ENCODE measurements at places on chromosomes 7 and 10.

- DNase-seq = no peak
These were observed 67.6 kb upstream of the MKRN1 start for GRCh38 chr7:140546947-140547346.

DNA sequence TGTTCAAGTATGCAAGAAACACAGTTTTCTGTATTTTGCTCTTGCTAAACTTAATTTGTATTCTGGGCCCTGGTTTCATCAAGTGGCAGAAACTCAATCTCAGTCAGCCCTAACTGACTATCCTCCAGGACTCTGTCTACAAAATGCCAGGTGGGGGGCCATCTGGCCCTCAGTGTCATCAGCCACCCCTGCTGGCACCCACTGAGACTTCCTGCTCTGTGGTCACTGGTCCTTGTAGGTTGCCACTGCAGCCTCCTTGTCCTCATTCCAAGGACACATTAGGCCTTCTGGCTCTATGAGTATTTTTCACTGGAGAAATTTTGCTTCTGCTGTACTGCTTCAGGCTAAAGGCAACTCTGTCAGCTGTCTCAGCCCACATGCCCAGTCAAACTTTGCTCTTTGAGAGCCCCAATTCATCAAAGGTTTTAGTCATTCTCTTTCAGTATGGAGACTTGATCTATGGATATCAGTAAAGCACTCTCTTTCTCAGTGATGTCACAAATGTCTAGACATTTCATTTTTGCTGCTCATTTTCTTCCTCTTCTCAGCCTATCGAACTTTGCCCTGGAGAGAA, 163.6 kb downstream of the KCND2 start:
- no peak for DNase-seq

DNA sequence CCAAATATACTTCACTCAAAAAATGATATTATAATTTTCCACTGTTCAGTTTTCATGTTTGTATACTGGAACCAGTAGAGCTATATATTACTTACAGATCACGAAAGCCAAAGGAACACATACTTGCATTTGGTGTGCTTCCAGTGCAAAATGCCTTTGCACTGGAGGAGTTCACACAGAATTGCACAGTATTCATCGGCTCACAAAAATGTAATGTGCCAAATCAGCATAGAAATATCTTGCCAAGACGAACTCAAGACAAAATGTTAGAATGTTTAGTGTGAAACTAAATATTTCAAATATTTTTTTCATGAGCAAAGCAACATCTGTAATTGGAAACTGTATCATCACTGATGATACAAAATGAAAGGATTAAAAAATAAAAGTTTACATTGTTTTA, 646.2 kb upstream of the SEMA3D start:
- DNase-seq = peak; percentile 10

- peak; percentile 6 for DNase-seq
These were observed 13.4 kb downstream of the RPP30 start for GRCh38 chr10:90885176-90885575.

DNA sequence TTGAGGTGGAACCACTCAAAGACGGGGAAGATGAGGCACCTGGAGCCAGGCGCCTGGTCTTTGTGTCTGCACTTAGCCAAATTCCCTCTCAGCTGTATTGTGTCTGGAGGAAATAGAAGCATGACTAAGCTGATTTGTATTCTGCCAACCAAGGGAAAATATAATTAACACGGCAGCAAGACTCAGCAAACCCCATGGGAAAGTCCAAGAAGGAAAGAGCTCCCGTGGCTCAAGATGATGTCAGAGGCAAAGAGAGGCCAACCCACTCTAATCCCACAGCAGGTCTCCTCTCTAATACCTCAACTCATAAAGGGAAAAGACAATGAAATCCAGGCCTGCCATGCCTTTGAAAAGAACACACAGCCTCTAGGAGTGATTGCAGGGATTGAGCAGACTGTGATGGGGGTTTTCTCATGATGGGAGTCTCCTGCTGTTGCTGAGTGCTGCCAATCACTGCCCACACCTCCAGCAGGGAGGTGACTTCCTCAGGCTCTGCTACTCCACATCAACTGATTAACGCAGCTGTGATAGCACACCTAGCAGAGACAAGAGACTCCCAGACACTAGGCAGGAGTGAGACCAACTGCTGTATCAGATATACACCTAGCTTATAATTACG, 255.5 kb upstream of the C7orf33 start:
- DNase-seq = peak; percentile 20

- no peak for DNase-seq
These were observed 10.8 kb downstream of the NEURL1 start for GRCh38 chr10:103504181-103504783.

DNA sequence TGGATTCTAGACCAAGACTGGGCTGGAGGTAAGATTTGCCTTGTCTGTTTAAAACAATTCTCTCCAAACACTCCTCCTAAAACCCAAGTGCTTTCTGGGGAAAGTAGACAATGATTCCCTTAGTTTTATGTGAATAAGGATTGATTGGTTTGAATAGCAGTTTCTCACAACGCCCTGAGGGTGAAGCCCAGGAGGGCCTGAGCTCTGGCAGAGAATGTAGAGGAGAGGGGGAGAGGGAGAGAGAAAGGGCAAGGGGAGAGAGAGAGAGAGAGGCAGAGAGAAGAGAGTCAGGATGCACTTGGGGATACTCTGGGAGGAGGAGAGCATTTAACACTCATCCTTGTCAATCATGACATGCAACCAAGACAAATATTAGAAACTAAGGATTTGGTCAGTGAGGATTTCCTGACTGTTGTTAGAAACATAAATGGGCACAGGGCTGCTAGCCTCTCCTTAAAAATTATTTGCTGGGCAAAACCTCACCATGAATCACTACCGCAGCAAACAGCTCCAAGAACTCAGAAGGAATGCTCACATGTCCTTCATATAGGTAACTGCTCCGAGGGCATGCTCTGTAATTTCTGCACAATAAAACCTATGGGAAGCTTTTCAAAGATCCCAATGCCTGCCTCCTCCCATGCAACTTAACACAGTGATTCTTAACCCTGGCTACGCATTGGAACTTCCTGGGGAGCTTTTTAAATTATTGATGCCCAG, 55.2 kb upstream of the RAPGEF5 start:
- DNase-seq = no peak

GRCh38 chr10:20776384-20777118, 120.6 kb downstream of the NEBL start:
- DNase-seq = no peak

DNA sequence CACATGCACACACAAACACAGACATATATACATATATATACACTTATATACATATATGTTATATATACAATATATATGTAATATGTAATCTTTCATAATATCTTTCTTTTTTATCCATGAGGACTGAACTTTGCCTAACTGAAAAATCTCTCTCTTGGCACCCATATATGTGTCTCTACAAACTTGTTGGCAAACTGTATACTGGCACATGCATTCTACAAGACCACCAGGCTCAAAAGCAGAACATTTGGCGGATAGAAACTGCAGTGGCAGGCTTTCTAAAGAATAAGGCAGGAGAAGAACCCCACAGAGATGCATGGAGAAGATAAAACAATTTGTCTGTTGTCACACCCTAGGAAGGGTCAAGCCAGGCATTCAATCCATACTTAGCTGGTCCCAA, 165.3 kb downstream of the NRG3 start:
- DNase-seq = no peak

GRCh38 chr10:117413928-117414618, 38.8 kb upstream of the PDZD8 start:
- DNase-seq = no peak

GRCh38 chr7:76222839-76223238, 21.1 kb downstream of the SRRM3 start:
- DNase-seq = no peak

DNA sequence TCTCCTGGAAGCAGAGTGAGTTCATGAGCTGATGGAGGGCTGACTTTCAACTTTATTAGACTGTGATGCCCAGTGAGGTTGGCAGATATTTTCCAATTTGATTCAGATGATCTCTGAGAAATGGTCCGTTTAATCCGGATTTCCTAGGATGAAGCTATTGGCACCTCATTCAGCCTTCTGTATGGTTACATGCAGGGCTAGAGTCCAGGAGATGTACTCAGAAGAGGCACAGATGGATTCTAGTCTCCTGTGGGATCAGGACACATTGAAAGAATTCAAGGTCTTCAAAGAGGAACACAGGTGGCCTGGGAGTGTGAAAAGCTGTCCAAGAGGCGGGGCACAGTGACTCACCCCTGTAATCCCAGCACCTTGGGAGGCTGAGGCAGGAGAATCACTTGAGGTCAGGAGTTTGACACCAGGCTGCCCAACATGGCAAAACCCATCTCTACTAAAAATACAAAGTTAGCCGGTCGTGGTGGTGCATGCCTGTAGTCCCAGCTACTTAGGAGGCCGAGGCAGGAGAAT, 23.0 kb upstream of the RHEB start:
- DNase-seq = no peak

DNA sequence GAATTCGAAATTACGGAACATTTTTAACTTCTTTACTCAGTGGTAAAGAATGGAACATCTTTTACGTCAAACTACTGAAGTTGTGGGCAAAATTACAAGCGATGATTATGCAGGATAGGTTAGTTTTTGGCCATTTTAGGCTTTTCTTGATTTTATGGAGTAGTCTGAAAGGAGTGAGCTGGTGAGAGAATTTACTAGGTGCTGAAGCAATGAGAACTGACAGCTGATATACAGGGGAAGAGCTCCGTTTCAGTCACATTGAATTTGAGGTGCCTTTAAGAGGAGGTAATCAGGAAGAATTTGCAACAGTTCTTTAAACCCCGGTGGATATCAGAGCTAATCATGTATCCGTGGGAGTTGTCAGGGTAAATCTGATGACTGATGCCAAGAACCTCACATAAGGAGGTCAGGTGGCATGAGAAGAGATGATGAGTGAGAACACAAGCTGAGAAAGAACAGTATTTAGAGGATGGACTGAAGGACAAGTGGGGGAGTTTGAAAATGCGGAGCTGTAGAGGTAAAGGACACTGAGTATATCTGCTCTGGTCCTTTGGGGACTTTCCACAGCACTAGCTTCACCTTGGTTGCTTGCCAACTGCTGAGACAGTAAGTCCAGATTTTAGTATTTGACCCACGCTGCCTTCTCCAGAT, 104.3 kb downstream of the AHR start:
- no peak for DNase-seq

DNA sequence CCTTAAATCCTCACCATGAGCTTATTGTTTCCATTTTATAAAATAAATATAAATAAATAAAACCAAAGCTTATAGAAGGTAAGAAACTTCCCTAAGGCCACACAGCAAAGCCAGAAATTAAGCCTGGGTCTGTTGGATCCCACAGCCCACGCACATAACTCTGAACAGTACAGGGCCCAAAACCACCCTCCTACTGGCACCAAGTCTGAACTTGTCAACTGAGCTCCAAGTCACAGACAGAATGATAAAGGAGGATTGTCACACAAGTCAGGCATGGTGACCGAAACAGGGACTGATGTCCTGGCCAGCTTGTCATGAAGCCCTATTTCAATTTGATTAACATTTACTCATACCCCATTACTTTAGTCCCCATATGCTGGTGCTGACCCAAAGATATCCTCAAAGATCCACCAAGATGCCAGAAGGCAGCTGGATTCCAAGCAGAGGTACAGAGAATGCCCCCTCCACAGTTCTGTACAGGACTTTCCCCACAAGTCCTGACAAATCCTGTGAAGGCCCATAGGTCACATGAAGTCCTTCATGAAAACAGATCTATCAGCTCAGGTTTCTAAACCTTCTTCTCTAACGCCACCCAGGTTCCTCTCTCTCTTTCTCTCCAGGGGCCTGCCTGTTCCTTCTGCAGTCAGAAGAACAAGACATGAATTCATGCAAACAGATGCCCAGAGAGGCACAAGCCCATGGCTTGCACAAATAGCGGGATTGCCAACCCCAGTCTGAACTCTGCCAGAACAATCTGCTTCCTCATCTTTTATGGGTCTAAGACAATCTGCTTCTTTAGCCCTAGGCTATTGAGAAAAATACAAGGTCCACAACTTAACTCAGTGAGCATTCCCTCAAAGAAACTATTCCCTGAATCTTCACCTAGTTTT, 60.9 kb downstream of the GLI3 start:
- DNase-seq = no peak

- peak; percentile 65 for DNase-seq
These were observed 34.9 kb upstream of the STEAP1 start for GRCh38 chr7:90119178-90119971.

- peak; percentile 77 for DNase-seq
These were observed 25.9 kb downstream of the GPRIN2 start for GRCh38 chr10:46530249-46531186.

- no peak for DNase-seq
These were observed 278.7 kb upstream of the NEBL start for GRCh38 chr10:21175797-21176196.

GRCh38 chr7:38367301-38367890, 94.0 kb upstream of the TARP start:
- DNase-seq = no peak

DNA sequence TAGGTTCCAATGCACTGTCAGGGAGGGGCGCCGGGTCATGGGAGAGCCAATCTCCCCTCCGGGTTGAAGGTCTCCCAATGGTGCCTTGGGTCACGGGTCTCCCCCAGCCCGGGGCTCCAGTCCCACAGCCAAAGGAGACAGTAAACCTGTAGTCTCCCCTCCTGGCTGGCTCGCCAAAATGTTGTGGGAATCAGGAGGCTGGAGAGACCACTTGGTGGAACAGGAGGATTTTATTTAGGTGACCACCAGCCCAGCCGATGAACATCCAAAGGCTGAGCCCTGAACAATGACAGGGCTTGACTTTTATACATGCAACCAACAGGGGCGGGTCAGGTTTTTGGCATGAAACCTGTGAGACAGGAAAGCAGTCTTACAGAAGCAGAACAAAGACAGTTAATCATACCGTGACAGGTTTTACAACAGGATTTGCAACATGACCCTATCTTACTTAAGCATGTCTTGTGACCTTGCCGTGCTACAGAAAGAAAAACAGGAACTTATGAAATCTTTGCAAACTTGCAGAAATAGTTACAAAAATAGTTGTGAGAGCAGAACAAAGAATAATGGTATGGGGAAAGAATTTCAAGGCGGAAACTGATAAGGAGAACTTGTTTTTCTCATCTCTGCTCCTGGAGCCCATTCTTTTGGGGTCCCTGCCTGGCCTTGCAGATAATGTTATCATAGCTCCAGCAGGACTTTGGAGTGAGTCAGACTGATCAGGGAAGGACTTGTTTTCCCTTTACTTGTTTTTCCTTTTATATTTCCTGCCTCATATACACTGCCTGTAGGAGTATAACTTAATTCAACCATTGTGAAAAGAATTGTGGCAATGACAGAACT, 7.1 kb downstream of the ERV3-1 start:
- no peak for DNase-seq

GRCh38 chr7:26760501-26760900, 103.9 kb downstream of the SKAP2 start:
- DNase-seq = no peak

DNA sequence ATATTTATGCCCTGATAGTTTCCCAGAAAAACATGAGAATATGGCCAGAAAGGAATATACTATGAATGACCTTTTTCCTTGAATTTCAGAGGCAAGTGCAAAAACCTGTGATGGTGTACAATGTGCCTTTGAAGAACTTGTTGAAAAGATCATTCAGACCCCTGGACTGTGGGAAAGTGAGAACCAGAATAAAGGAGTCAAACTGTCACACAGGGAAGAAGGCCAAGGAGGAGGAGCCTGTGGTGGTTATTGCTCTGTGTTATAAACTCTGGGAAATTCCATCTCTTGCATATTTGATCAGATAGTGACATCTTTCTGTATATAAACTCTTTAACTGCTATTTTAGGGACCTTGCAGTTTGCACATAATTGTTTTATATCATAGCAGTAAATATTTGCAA, 33.7 kb downstream of the RAB18 start:
- DNase-seq = no peak

- no peak for DNase-seq
These were observed 95.9 kb downstream of the CUBN start for GRCh38 chr10:17033529-17034260.

Measured in tongue (tissue), 3 donors.